ENCODE measurements at places on chromosomes 3 and 15.

- no peak for DNase-seq
Observed at GRCh38 chr15:39132954-39133600, 447.8 kb upstream of the THBS1 start.

GRCh38 chr3:73571238-73571794 is 53.4 kb downstream of the PDZRN3 start:
- DNase-seq: no peak

- DNase-seq: no peak
Observed at GRCh38 chr3:15623535-15624440, 22.2 kb downstream of the BTD start.

DNA sequence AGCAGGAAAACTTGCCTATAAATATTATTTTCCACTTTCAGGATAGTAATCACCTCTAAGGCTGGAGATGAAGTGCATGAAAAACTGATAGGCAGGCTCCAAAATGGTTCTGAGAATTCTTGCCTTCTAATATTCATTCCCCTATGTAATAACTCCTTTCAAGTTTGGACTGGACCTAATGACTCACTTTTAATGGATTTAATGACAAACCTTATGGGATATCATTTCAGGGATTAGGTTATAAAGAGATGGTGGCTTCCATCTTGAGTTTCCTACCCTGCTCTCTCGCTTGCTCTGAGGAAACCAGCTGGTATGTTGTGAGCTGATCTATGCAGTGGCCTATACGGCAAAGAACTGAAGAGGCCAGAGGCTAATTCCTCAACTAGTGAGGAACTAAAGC is 192.0 kb downstream of the BCHE start:
- DNase-seq: no peak

DNA sequence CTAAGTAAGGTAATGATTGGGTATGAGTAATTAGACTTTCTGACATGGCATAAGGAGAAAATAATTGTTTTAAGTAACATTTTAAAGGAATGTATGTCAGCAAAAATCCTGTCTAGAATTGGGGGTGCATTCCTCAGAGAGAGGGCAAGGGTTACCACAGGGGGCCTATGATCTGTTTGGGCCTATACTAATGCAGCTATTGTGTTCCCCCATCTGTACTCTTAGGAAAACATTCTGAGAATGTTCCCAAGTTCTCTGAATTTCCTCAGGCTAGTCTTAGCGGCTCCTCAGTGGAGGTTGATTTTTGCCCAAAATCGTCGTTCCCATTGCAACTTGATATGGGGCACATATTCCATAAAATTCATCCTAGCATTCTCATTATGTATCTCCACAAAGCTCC is 1216.4 kb upstream of the GBE1 start:
- no peak for DNase-seq

DNA sequence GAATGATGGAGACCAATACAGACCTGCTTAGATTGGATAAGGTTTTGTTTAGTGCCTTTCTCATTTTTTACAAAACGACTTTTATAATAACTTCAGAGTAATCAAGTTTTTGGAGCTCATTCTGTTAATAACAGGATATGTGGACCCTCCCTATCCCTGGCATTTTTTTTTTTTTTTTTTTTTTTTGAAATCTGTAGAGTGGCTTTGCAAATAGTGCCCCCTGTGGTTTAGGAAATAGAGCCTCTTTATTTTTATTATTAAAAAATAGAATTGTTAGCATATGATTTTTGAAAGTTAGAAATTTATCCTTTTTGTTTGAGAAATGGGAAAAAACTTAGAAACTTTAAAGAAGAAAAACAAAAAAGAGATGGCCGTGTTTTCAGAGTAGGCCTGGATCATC is 11.4 kb downstream of the SKIL start:
- no peak for DNase-seq

DNA sequence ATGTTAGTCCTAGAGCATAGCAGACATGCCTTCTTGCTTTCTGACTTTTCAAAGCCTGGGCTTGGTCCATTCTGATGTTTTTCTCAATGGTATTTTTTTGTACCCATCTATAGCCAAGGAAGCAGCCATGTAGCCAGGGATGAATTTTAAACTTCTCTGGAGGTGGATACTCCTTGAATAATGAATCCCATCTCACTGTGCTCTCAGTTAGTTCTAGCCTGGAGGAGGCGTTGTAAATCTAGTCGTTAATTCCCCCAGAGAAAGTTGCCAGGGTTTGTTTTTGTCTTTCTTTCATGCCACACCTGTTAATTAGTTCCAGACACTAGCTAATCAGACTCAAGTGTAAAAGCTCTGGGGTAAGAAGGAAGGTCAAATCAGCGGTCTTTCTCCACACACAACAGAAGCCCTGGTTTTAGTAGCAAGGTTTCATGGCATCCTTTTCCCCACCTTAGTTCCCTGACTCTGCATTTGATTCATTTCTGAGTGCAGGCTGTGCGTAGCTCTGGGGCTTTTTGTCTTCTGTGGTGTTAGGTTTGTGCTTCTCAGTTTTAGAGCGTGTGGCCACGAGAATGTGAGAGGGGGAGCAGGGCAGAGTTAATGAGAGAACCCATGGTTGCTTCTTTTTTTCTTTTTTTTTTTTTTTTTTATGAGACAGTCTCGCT is 19.7 kb downstream of the PTPRG start:
- no peak for DNase-seq

DNA sequence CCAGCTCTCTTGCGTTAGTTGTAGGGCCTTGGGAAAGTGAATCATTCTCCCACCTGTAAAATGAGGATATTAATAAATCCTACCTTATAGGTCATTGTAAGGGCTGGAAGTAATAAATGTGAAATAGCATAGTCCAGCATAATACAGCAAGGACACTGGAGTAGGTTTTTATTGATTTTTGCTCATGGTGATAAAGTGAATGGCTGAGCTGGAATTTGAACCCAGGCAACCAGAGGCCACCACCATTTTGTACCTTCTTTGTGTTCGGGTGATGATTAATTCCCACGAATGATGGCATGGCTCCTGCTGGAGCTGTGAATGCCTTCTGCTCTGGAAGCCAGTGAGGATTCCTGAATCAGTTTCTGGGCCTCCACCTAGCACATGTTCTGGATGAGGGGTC is 31.8 kb downstream of the CTSH start:
- no peak for DNase-seq

- no peak for DNase-seq
Observed at GRCh38 chr15:42688301-42688700, 48.6 kb downstream of the CDAN1 start.

GRCh38 chr15:101562428-101563059 is 73.0 kb upstream of the PCSK6 start:
- DNase-seq: no peak

DNA sequence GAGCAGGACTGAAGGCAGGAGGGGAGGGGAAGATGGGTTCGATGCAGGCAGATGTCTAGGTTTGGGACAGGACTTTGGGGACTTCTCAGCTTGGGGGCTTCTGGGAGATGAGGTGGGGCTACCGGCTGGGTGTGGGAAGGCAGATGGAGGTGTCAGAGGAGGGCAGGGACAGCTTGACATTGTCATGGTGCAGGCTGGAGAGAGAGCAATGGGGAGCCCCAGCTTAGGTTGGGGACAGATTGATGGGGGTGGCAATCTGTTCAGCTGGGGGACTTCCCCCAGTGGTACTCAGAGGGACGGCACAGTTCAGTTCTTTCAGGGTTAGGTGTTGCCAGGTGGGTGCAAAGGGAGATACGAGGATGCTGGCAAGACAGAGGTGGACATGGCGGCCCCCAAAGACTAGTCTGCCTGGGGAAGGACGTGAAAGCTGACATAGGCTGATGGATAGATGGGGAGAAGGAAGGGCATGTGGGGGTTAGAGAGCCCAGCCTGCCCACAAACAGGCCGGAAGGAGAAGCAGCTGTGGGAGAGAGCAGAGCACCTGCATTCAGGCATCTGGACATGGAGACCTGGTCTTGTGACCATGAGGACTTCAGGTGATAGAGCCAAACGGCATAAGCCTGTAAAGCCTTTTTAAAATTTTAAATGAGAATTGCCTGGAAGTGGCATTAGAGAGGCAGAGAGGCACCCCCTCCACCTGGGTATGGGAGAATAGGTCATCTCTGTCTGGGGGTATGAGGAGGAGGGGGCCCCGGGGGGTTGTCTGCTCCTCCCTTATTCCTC is 21.1 kb downstream of the ACAA1 start:
- no peak for DNase-seq

GRCh38 chr3:16484216-16484615 is 29.3 kb downstream of the RFTN1 start:
- no peak for DNase-seq

DNA sequence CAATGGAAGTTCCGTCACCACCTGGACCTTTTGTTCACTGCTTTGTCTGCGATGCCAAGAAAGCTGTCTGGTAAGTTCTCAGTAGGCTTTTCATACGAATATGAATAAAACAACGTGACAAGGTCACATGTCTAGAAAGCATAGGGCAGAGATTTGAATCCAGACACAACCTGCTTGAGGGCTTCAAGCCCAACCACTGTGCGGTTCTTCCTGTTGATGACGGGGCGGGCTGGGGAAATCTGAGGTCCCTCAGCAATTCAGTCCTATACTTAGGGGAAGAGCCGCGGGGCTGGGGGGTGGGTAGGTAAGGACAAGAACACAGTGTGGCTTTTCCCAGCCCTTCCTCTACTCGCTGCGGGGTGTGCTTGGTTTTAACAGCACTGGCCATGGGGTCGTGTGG is 32.4 kb upstream of the SMAD3 start:
- no peak for DNase-seq

- no peak for DNase-seq
Observed at GRCh38 chr3:162141272-162141791, 644.7 kb downstream of the OTOL1 start.

DNA sequence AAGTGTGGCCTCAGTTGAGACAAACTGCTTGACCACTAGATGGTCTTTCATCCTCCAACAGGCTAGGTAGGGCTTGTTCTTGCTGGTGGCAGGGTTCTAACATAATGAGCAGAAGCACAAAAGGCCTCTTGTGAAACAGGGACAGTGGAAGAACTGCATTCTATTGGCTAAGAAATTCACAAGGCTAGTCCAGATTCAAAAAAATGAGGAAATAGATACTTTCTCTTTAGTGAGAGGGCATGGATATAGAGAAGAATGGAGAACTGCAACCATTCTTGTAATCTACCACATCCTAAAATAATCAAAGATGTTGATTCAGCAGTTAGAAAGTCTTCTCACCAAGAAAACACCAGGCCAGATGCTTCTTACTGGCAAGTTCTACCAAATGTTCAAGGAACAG is 143.7 kb upstream of the LRIG1 start:
- no peak for DNase-seq

GRCh38 chr3:78792733-78793132 is 975.1 kb downstream of the ROBO1 start:
- no peak for DNase-seq

DNA sequence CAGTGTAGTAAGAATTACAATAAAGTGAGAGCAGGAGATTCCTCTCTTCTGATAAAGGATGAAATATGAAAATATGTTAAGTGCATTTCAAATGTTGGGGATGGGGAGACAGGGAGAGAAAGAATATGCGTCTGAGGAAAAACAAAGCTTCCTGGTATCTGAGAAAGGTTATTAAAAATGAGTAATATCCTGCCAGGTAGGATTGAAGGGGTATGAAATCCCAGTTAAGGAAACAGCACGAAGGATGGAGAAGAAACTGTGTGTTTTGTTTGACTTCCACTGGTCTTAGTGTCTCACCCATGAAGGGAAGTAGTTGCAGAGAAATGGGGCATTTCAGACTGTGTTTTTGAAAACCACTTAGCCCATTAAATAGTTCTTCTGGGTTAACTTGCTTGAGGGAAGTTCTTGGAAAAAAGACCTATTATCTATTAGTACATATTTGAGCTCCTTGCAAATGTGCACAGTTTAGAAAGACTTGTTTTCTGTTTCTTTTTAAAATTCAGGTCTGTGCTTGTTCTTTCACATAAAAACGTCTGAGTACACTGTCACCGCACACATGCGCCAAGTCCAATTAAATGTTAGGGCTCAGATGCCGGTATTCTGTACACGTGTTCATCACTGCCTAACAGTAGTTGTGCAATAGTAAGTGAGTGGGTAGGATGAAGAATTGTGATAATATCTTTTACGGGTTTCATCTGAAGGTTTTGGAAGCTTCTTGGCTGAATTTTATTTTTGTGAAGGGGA is 196.1 kb upstream of the P2RY1 start:
- no peak for DNase-seq

- no peak for DNase-seq
Observed at GRCh38 chr3:45807133-45807532, 10.8 kb upstream of the SLC6A20 start.

- DNase-seq: no peak
Observed at GRCh38 chr15:42621996-42622925, 46.9 kb downstream of the STARD9 start.

- no peak for DNase-seq
Observed at GRCh38 chr15:50143255-50143860, 24.3 kb upstream of the ATP8B4 start.

DNA sequence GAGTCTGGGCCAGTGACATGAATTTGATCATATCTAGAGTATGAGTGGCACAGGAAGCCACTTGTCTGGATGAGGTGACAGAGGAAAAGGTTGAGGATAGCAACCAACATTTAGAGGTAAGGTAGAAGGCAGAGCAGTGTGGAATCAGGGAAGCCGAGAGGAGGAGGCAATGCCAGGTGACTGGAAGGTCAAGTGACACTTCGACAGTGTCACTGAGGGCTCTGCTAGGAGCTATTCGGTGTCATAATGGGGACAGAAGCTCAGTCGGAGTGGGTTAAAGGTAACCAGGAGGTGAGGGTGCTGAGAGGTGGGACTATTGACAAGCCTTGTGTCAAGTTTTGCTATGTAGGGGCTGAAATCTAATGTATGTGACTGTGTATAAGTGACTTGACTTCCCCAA is 56.7 kb downstream of the IGF1R start:
- DNase-seq: no peak

- DNase-seq: no peak
Observed at GRCh38 chr15:51267703-51268083, 70.7 kb downstream of the CYP19A1 start.

GRCh38 chr3:57120040-57120439 is 45.1 kb downstream of the IL17RD start:
- no peak for DNase-seq

- no peak for DNase-seq
Observed at GRCh38 chr3:150293401-150294001, 114.6 kb upstream of the TSC22D2 start.

GRCh38 chr15:66151809-66152208 is 101.7 kb downstream of the MEGF11 start:
- no peak for DNase-seq

GRCh38 chr3:104005815-104006214 is 1360.9 kb upstream of the ALCAM start:
- DNase-seq: no peak

DNA sequence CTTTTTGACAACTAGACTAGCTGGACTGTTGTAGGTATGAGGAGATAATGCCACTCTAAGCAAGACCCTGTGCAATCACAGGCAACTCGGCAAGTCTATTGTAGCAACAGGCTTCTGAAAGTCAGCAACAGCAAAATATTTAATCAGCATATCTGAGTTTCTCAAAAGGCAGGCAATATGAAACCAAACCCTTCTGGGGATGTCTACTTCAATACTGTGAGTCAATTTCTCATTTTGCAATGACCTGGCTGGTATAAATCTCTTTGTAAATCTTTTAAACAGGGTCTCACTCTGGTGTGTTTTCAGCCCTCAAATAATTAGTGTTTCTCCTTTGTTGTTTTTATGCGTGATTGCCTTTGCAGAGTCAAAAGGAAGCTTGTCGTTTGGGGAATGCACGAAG is 1044.5 kb downstream of the NTRK3 start:
- DNase-seq: no peak

- no peak for DNase-seq
Observed at GRCh38 chr3:14699643-14700042, 24.7 kb downstream of the C3orf20 start.

Data from GM10248 (cell line).